ENCODE measurements at places on chromosomes 4 and X.

- DNase-seq: no peak
Measured at GRCh38 chrX:65034292-65034667, 58.0 kb upstream of the ZC4H2 start.

DNA sequence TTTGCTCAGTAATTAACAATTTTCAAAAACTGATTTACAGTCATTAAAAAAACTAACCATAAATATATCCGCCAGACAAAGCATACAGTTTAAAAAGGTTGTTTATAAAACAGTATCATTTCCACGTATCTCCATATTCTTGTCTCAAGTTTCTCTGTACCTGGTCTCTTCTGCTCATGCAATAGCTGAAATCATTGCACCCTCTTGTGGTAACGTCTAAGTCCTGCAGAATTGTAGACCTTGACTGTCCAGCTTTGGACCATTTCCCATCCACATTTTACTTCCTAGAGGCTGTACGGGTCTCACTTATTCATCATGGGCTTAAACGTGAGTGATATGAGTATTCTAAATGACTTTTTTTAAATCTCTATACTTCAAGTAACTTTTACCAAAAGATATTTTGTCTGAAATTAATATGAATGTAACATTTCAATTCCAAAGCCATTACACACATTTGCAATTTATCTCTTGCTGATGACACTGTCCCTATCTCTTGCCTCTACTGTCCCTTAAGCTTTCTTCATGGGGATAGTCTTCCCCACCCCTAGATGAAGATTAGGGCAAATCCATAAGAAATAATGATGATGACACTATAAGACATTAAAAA is 118.5 kb downstream of the BTC start:
- DNase-seq: peak; percentile 14

GRCh38 chr4:85318415-85318814 is 156.5 kb upstream of the ARHGAP24 start:
- no peak for DNase-seq

DNA sequence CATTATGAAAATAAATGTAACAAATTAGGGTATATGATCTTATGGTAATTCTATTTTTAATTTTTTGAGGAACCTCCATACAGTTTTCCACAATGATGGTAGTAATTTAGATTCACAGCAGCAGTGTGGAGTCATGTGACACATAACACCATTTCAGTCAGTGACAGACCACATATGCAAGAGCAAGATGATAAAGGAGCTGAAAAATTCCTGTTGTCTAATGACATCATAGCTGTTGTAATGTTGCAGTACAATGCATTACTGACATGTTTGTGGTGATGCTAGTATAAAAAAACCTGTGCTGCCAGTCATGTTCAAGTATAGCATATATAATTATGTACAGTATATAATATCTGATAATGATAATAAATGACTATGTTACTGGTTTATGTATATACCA is 28.5 kb downstream of the EMCN start:
- no peak for DNase-seq

GRCh38 chrX:15675490-15675921 is 10.9 kb upstream of the CLTRN start:
- DNase-seq: peak; percentile 71

DNA sequence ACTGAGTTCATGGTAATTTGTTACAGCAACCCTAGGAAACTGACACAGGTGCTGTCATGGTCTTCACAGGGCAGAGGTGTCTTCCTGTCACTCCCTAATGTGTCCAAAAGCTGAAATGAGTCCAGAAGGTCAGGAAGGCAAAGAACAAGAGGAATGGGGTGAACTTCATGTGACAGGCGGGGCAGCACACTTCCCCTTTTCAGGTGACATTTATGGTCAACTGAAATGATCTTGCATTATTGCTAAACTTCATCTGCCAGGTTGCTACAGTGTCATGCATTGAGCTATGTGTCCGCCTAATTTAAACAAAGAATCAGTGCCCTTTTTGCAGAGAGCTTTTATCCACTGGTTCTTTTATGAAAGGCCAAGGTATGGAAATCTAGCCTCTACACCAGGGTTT is 15.9 kb upstream of the CCDC149 start:
- DNase-seq: no peak

DNA sequence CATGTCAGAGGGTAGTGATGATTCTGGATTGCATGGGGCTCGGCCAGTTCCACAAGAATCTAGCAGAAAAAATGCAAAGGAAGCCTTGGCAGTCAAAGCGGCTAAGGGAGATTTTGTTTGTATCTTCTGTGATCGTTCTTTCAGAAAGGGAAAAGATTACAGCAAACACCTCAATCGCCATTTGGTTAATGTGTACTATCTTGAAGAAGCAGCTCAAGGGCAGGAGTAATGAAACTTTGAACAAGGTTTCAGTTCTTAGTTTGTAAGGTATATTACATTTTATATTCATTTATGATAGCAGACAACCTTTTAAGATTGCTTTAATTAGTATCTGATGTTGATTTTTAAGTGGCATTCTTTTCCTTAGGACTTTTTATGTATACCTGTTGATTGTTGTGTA is 24.2 kb downstream of the REST start:
- no peak for DNase-seq

- DNase-seq: no peak
Measured at GRCh38 chr4:164304861-164305260, 449.1 kb upstream of the SMIM31 start.

GRCh38 chrX:41732260-41732659 is 8.3 kb downstream of the GPR82 start:
- no peak for DNase-seq

DNA sequence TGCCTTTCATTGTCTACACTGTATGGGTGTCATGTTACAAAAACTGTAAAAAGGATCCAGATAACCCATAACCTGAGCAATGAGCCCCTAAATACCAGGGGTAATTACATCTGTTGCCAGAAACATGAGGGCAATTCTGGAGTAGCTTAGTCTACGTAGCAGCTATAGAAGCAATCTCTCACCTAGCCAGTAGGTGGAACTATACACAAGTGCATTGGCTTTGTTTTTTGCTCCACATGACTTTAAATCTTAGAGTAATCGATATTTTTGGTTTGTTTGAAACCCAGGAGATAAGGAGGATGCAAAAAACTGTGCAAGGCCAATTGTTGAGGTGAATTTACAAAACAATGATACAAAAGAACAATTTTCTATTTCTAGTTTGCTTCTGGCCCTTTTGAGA is 57.5 kb downstream of the GPR82 start:
- peak; percentile 3 for DNase-seq

GRCh38 chrX:87805829-87806490 is 288.4 kb downstream of the KLHL4 start:
- no peak for DNase-seq

DNA sequence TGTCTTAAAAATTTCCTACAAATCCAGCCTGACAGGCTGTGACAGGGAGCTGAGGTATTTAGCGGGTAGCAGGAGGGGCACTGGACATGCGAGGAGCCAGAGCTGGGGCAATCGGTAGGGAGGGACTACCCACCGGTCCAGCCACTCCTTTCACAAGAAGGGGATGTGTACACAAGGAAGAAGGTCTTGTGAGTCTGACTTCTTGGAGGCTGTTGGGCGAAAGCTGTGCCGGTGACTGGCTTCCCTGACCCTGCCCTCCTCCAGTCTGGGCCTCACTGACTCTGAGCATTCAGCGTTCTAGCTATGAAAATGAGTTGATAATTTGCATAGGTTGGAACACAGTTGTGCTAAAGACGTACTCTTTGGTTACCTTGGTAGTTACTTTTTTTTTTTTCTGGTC is 12.7 kb upstream of the CXCL8 start:
- no peak for DNase-seq

DNA sequence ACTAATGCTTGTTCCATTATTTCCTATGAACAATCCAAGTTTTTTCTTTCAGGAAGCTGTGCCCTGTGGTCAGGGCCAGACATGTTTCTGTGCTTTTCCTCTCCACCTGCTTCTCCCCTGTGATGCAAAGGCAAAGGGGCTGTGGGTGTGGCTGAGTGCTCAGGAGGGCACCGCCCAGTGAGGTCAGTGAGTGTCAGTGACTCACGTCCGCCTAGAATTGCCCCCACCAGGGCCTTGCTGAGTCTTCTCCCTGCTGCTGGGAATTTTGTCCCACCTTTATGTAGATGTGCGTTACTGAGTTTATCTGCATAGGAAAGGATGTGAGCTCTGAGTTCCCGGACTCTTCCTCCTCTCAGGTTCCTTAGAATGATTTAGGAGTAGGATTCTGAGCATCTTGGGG is 283.2 kb downstream of the DCHS2 start:
- no peak for DNase-seq

GRCh38 chr4:122604146-122604545 is 16.7 kb downstream of the IL21 start:
- DNase-seq: no peak

- DNase-seq: no peak
Measured at GRCh38 chr4:133759428-133759827, 442.2 kb downstream of the PABPC4L start.

DNA sequence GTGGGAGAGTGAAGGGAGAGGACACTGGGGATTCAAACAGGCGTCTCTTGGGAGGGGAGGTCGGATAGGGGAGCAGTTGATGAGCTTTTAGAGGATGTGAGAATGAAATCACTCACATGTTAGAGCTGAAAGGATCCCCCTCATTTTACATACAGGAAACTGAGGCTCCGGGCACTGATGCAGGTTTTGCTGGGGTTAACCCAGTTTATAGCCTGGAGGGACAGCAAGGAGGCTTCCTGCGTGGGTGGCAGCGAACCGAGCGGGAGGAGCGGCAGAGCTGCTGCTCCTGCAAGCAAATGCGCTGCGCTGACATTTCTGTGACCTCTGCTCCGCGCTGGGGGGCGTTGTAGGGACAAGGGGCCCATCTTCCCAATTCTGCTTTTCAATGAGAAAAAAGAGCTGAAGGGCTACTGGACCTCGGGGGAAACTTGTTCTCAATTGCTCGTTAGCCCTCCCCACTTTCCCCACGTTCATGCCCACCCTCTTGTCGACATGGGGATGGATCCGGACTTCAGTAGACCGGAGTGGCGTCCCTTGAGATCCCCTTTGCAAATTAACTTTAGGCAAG is 1.2 kb upstream of the NEUROG2 start:
- no peak for DNase-seq

GRCh38 chr4:185115827-185116232 is 27.2 kb upstream of the SLC25A4 start:
- no peak for DNase-seq

DNA sequence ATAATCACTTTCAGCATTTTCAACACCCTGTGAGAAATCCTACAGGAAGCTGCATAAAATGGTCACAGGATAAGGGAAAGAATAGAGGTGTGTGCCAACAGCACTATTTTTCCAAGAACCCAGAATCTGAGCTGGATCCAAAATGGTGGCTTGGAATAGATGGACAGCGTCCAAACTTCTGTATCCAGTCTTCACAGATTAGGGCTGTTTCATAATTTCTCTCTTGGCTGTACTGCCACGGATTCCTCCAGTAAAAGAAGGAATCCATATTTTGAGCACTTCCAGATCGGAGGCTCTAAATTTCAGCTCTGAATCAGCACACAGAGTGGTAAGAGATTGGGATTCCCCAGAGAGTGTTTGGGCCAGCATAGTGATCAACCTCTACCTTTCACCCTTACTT is 12.2 kb downstream of the MAOB start:
- DNase-seq: no peak

- DNase-seq: no peak
Measured at GRCh38 chr4:177251237-177251636, 58.4 kb upstream of the NEIL3 start.

DNA sequence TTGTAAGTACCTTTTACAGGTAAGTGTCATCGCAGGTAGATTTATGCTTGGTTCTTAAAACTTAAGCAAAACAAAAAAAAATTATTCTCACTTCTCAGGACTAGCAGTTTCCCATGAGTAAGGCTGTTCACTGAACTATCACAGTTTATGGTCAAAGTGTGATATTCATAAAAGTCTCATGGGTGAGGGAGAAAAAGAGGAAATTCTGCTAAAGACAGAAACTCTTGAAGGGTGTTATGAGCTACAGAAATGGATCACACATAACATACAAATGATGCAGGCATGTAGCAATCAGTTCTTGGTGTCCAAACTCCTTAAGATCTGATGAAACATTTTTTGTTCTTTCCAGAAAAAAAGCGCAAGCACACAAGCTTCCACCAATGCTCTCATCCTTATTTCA is 8.5 kb downstream of the RAB9A start:
- DNase-seq: no peak

GRCh38 chr4:77009511-77010115 is 60.1 kb downstream of the SEPTIN11 start:
- no peak for DNase-seq

- DNase-seq: no peak
Measured at GRCh38 chr4:16492872-16493271, 266.6 kb upstream of the TAPT1 start.

GRCh38 chr4:128288689-128289106 is 1.1 kb upstream of the PGRMC2 start:
- DNase-seq: peak; percentile 43

GRCh38 chr4:2091990-2092668 is 33.0 kb downstream of the NAT8L start:
- no peak for DNase-seq

DNA sequence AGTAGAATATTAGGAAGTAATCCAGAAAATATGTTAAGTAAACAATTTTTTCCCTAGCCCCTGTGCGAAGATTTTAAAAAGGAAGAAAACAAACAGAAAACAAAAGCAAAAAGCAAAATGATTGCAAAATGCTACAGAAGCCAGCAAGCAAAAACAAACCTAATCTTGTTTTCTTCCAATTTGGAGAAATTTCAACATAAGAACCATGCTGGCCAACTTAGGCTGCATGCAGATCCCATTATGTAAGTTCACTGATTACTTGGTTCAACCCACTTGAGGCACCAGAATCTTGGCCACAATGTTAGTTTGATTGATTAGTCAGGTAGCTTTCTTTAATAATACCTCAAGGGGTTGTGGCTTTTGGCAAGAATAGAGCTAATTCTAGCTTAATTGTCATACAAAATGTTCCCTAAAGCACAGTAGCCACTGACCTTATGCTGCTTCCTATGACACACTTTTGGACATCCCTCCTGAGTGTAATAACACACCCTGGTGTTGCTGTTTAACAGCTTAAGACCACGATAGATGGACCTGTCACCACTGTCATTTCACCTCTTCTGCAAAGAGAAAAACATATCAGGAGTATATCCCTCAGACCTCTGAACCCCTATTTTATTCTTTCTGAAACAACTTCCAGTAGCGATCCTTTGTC is 2342.1 kb downstream of the PCDH7 start:
- DNase-seq: no peak

- no peak for DNase-seq
Measured at GRCh38 chr4:40987151-40987550, 227.2 kb downstream of the APBB2 start.

- no peak for DNase-seq
Measured at GRCh38 chr4:9875516-9875915, 94.1 kb downstream of the DRD5 start.

GRCh38 chr4:26362745-26363439 is 42.1 kb downstream of the RBPJ start:
- DNase-seq: no peak

- DNase-seq: no peak
Measured at GRCh38 chrX:75158054-75158453, 2.0 kb upstream of the ABCB7 start.

DNA sequence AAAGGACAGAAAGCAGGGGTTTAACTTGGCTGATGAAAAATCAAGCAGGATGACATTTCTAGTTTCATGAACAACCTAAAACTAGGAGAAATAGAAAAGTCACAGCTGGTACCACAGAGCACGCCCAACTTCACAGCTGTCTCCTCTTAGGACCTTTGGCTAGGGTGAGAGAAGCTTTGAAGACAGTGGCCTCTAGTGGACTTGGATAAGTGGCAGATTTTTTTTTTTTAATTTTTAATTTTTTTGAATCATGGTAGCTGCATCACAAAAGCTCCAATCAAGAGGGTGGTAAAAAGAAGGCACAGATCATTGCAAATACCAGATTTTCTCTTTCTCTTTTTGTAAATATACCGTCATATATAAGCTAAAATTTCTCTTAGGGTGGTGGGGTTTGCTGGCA is 20.2 kb upstream of the MAP3K15 start:
- no peak for DNase-seq

Measured in NCI-H1436 (cell line).